Activated naive CD4-positive, alpha-beta T cell treated with anti-CD3 and anti-CD28 coated beads for 36 hours (primary cell): ENCODE measurements at places on chromosomes 12 and 14. TPM values are rescaled to one million over a fixed set of nuclear protein-coding genes. Genes with fewer than 3 reads are reported as not detected.

BCL11B gene
- 71.7 TPM for total RNA-seq

PRH2 gene
- total RNA-seq, result not detected

TMEM253 gene
- not detected for total RNA-seq

TSPAN8 gene
- not detected for total RNA-seq

CLEC4D gene
- total RNA-seq, result not detected

LHX5 gene
- total RNA-seq, result not detected

YAF2 gene
- total RNA-seq, result 28.6 TPM

NEUROD4 gene
- total RNA-seq, result not detected

PTPRB gene
- total RNA-seq, result not detected

AMHR2 gene
- not detected for total RNA-seq

GARIN6 gene
- not detected for total RNA-seq

FGD4 gene
- total RNA-seq, result 0.15 TPM

- no peak for DNase-seq
Measured at GRCh38 chr12:57813971-57814772, 4.4 kb downstream of the AVIL start.

GRCh38 chr14:64221391-64222003, 72.7 kb downstream of the ESR2 start:
- no peak for DNase-seq

DNA sequence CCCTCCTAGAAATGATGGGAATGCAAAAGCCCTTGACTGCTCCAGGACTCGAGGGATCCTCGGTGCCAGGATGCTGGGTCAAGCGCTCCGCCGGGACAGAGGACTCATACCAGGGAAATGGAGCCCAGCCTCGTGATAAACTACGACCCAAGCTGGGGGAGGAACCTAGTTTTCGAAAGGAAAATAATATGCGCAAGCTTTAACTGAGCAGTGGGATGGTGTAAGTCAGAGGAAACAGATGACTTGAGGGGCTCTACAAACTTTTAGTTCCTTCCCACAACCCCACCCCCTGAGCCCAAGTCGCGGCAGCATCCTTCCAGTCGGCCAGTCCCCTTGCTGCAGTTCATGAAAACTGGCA, 654 bp upstream of the SUPT16H start:
- DNase-seq, result peak; percentile 68

GRCh38 chr14:76867516-76868453, 41.6 kb downstream of the LRRC74A start:
- peak; percentile 68 for DNase-seq

GRCh38 chr14:94080621-94081385, at the start of the genes DDX24 and IFI27L1:
Gene DDX24 (minus strand): TSS chr14:94081202. CDS start chr14:94079742, 1,460 bp downstream.
Gene IFI27L1 (plus strand): TSS chr14:94081310. CDS start chr14:94096938, 15,628 bp downstream.
- DNase-seq, result peak; percentile 98

DNA sequence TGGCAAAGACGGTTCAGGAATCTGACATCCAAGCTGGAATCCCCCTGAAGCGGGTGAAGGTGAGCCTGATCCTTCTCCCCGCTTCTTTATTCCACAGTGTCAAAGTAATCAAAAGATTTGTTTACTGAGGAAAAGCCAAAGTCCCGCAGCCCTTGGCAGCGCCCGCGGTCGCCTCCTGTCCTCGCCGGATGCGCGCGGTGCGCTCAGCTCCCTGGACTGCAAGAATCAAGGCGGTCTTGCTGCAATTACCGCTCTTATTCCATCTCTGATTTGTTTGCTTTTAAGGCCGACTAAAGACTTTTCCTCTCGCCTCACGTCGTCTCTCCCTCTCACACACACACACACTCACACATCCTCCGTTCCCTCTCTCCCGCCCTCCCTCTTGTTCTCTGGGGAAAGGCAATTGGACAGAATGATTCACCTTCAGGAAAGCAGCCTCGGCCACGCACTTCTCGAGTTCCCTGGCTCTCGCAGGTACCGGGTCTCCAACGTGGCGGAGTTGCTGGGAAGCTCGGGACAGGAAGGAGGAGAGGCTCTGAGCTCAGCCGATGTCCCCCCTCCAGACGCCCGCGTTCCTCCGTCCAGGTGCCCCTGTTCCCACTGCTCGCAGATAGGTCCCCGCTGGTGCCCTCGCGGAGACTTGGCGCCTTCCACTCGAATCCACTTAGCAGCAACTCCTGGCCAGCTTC, 68.6 kb upstream of the USP15 start:
- peak; percentile 34 for DNase-seq

DNA sequence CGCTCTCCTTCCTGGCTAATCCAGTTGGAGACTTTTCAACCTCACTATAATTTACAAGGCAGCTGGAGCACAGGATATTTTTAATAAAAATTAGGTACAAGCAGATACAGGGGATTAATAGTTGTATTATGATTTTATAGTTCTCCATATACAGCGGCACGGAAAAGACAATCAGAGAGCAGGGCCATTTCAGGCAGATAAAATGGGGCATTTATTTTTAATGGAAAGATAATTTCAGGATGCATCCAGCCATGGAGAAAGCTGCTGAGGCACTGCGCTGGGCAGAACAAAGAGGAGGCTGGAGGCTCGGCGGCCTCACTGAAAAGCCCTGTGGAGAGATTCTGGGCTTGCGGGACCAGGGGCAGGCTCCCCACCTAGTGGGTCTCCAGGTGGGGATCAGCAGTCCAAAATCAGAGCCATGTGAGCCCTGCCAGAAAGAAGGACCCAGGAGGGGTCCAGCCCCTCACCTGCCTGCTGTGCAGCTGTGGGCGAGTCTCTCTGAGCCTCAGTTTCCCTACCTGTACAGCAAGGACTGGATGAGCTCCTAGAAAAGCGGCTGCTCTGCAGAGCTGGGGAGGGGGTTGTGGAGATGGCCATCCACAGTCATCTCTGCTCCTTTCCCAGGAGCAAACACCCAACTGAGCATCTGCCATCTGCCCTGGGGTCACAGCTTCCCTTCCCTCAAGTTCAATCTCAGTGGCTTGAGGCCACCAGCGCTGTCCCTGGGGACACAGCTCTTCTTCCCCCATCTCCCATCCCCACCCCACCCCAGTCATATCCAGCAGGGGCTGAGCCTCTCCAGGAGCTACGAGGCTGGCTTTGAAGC, 23.9 kb upstream of the C14orf180 start:
- DNase-seq, result no peak

GRCh38 chr12:122887819-122888212, 8.1 kb downstream of the VPS37B start:
- DNase-seq, result no peak

- DNase-seq, result no peak
Measured at GRCh38 chr12:46579474-46579873, 206.9 kb upstream of the SLC38A2 start.

DNA sequence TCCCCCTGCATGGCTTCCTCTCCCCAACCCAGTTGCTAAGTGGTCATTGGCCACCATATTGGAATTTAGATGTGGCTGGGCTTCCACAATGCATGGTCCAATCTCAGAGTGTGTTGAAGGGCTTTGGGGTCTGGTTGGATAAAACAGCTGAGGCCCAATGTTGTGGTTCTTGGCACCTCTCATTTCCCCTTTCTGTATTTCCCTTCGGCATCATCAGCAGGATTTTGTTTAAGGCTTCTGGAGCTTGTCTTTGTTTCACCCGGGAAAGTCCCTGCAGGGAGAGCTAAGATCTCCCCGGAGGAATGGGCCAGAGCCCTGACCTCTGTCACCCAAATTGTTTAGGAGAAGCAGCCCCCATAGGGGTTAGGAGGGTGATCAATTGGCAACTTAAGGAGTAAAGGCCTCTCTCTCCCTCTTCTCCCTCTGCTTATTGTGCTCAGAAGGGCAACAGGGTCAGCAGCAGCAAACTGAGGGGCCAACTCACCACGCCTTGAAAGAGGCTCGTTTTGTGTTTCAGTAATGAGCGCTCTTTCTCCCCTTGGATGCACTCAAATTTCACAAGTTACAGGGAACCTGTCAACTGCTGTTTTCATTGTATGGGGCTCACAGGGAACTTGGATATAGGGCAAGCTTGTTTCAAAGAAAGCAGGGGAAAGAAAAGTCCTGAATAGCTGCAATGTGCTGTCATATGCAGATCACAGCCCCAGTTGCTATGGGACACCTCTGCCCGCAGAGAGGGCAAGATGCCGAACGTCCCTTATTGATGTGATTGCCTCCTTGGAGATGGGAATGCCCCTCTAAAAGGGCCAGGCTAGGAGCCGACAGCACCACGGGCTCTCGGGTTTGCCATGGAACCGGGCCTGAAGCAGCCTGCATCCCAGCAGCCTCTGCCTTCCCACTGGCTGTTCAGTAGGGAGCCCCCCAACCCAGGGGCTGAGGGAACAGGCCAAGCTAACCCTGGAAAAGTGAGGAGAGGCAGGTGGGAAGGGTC, 223.7 kb downstream of the ZFP36L1 start:
- no peak for DNase-seq

DNA sequence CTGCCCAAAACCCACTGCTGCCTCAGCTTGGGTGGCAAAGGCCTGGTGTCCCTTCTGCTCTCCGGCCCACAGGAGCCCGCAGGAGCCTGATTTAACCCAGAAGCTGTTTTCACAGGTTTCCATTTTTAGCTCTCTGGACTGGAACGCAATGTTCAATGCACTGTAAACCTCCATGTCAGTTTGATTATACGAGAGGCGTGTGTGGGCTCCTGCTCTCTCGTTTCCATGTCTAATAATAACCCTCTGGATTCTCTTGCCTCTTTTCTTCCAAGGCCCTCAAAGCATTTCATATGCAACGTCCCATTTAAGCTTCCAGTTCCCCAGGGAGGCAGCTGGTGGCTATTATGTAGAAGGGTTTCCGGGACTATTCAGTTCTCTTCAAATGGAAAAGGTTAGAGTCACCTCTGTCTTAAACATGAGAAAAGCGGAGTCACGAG, 161.1 kb downstream of the SUDS3 start:
- DNase-seq, result no peak

GRCh38 chr14:64899958-64900357, 14.3 kb upstream of the CHURC1 start:
- DNase-seq, result no peak

DNA sequence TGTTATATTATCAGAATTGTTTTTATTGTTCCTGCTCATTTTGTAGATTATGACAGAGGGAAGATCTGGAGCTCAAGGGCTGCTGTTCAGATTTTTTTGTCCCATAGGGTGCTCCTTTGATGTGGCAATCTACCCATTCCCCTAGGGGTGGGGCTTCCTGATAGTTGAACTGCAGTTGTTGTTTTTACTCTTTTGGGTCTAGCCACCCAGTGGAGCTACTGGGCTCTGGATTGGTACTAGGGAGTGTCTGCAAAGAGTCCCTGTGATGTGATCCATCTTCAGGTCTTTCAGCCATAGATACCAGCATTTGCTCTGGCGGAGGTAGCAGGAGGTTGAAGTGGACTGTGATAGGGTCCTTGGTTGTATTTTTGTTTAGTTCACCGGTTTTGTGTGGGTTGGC, 57.9 kb upstream of the SLCO1B1 start:
- DNase-seq, result no peak

DNA sequence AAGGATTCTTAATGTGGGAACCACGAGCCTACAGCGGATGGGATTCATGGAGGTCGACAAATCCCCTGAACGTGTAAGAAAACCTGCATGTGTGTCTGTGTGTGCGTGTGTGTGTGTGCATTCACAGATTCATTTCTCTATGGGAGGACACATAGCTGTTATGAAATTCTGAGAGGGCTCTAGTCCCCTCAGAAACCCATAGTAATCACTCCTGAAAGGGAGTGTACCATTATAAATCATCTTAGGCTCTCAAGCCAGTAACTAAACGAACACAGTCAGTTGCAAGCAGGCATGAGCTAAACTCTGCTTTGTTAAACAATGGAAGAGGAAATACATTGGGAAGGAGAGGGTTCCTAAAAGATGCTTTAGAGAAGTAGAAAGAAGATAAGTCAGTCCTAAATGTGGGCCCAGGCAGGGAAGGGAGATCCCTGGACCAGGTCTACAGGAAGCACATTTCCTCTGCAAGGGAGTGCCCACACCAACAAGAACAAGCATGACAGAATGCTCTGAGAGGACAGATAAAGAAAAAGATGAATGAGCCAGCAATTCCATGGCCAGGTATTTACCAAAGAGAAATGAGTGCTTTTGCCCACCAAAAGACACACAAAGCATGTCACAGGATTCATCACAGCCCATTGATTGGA, 91.3 kb downstream of the ITPR2 start:
- DNase-seq, result no peak

- DNase-seq, result no peak
Measured at GRCh38 chr14:53621921-53622320, 334.7 kb downstream of the BMP4 start.

DNA sequence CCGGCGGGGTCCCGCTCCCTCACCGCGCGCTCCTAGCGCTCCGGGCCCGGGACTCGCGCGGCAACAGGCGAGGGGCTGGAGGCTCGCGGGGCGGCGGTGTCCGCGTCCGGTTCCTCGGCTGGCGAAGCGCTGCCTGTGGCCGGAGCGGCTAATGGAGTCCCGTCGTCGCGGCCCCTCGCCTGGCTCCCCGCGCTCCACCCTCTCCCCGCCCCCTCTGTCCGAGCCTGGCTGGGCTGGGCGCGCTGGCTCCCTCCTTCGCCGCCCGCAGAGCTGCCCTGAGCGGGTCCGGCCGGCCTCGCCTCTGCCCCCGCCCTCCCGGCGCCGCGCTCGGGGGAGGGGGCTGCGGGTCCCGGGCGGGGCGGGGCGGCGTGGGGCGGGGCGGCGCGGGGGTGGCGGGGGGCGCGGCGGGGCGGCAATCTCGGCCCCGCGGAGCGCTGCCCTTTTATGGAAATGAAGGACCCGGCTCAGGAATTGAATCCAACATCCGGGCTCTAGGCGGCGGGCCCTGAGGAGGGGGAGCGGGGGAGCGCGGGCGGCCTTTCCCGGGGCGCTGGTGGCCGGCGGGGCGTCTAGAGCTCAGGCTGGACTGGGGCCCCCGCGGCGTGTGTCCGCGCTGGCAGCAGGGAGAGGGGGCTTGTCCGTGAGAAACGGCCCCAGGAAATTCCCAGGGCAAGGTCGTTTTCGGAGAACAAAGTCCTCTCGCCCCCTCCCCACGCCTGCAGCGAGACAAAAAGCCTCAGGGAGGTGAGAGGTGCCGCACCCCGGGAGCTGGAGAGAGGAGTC, at the start of gene FERMT2:
Gene FERMT2 (minus strand): TSS at position 153 of the 783 bp plus-strand sequence. CDS start 482 bp downstream, outside the sequence.
- peak; percentile 25 for DNase-seq

- DNase-seq, result no peak
Measured at GRCh38 chr14:92565718-92566115, 52.1 kb downstream of the RIN3 start.

- DNase-seq, result no peak
Measured at GRCh38 chr12:95205016-95205624, 12.1 kb downstream of the FGD6 start.

DNA sequence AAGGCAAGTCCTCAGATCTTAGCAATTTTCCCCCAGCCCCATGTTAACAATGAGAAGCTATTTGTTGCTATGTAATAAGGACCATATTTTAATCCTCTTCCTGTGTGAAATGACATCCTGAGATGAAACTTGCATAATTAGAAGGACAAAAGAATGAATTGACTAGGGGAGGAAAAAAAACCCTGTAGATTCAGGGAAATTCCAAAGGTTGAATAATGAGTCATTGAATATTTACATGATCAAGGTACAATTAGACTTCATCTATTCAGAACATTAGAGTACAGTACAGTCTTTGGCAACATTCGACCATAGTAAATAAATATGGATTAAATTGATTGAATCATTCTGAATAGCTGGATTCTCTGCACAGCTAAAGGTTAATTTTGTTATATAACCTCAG, 9.4 kb downstream of the MYBPC1 start:
- DNase-seq, result no peak
